Activated CD4-positive, alpha-beta memory T cell treated with anti-CD3 and anti-CD28 coated beads for 36 hours (primary cell): ENCODE measurements at places on chromosomes 5 and 9. TPM values are rescaled to one million over a fixed set of nuclear protein-coding genes. Genes with fewer than 3 reads are reported as not detected.

FOXD4L5 gene
- 0.07 TPM for total RNA-seq

KIF12 gene
- not detected for total RNA-seq

CCL28 gene
- 7.6 TPM for total RNA-seq

TMEM171 gene
- total RNA-seq = not detected

LCN9 gene
- total RNA-seq = not detected

SIT1 gene
- 74.6 TPM for total RNA-seq
